SK-N-DZ (cell line): ENCODE measurements at places on chromosomes 2 and 18.
A peak's percentile ranks its signal among the peaks of the same experiment; 100 is the strongest.

GRCh38 chr2:157898591-157898996 is 22.5 kb upstream of the ACVR1 start:
- DNase-seq = no peak

DNA sequence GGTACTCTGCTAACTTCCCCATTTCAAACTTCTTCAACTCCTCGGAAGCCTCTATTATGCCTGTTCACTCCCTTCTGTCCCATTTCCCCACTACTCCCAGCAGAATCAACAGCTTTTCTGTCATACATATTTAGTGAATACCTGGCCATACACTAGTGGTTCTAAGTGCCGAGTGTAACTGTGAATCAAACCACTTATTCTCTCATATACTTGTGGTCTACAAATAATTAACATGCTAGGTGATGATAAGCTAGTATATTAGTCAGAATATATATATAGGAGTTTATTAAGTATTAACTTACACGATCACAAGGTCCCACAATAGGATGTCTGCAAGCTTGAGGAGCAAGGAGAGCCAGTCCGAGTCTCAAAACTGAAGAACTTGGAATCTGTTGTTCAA is 150.7 kb downstream of the CCDC102B start:
- DNase-seq = no peak

DNA sequence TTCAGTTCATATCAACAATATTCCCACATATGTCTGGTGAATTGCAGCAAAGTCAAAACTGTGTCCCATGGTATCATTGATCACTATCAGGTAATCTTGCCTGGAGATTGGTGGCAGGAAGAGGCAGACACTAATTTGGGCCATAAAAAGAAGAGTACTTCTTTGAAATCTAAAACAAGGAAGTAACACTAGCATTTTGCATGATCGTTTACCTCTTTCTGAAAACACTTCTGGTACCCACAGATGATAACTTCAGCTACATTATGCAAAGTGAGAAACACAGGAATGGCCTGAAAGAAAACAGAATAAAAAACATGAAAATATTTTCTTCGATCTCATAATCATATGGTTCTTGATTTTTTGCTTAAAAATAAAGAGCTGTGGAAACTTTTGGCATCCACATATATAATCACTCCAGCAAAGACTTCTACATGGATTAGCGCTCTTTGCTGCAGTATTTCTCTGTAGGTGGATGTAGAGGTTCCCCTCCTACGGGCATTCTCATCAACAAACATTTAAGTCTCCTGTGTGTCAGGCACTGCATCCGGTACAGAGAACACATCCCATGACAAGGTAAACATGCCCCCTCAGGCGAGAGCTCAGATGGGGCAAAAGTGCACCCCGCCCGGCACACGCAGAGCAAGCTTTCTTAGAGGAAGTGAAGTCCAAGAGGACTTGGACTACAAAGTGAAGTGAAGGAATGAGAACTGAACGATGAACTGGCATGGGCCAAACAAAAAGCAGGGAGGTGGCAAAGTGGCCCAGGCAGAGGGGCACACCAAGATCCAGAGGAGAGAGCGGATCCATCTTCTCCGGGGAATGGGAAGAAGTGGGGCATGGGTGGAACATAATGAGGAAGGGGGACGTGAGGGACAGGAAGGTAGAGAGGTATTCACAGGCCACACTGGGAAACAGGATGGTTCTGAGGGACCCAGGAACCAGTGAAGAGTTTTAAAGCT is 68.0 kb upstream of the RIOK3 start:
- no peak for DNase-seq

- DNase-seq = no peak
Measured at GRCh38 chr2:25954199-25954752, 28.0 kb downstream of the KIF3C start.

DNA sequence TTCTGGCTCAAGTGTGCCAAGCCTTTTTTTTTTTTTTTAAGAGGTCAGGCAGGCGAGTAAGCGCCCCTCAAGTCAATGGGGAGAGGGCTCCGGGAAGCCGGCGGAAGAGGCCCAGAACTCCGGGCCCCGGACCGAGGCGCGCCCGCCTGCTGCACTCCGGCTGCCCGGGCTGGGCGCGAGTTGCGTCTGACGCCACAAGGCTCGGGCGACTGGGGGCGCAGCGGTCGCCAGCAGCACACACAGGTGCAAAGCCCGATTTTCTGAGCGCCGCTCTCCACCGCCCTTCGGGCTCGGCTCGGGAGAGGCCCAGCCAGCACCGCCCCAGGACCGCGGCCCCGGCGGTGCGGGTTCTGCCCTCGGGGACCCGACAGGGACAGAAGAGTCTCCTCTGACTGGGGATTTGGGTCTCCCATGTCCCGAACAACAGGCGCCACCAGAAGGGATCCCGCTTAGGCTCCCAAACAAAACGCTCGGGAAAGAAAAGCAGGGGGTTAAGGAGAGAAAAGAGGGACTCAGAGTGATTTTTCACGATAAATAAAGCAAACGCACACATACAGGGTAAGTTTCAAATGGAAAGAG is 787 bp downstream of the ERBB4 start:
- no peak for DNase-seq

DNA sequence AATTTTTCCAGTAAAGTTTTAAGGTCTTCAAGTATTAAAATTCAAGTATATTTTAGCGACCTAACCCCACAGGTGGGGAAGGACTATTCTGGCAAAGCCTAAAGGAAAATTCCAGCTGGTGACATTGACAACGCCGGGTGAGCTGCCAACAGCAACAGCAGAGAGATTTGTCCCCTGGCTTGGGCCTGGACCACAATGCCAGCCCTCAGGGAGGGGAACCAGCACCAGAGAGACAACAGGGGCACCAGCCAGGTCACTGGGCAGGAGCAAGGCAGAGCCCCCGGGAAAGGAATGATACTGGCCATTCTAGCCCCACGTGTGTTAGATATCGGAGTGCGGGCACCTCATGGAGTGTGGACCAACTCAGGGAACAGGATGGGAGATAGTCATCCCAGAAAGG is 95.7 kb downstream of the ARMC9 start:
- no peak for DNase-seq

DNA sequence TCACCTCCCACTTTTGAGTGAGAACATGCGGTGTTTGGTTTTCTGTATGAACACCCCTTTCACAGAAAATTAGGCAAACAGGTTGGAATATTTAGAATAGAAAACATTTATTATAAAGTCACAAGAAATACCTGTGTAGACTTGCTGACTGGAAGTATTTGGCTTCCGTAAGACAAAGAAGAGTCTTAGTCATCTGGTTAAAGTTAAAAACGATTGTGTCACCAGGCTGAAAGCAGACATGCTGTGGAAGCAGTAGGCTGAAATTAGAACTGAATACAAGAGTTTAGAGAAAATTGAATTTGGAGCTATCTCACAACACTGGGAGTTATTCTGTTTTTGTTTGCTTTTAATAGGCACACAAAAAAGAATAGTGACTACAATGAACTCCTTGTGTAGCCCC is 16.2 kb upstream of the CLASP1 start:
- no peak for DNase-seq

- no peak for DNase-seq
Measured at GRCh38 chr2:6945821-6946220, 28.6 kb downstream of the RNF144A start.

- no peak for DNase-seq
Measured at GRCh38 chr2:19749507-19749836, 152.3 kb downstream of the TTC32 start.

GRCh38 chr2:118014492-118014824 is 588 bp upstream of the CCDC93 start:
- DNase-seq = peak; percentile 15

DNA sequence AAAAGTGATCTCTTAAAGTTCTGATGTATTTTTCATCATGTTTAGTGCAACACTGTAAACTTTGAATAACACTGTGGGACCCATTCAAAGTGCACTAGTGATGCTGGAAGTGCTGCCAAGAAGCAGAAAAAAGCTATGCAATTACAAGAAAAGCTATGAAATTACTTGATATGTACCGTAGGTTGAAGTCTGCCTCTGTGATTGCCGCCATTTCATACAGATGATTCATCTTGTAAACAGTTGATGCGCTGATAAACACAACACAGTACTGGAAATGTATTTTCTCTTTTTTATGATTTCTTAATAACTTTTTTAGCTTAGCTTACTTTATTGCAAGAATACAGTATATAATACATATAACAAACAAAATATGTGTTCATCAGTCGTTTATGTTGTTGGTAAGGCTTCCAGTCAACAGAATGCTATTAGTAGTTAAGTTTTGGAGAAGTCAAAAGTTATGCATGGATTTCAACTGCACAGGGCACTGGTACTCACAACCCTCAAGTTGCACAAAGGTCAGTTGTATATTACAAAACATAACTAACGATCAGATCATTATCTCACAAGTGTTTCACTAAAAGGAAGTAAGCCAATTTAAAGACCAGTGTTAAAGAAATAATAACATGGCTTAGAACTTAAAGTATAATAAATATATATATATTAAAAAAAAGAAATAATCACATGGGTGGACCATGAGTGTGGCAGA is 82.0 kb downstream of the SGPP2 start:
- no peak for DNase-seq

DNA sequence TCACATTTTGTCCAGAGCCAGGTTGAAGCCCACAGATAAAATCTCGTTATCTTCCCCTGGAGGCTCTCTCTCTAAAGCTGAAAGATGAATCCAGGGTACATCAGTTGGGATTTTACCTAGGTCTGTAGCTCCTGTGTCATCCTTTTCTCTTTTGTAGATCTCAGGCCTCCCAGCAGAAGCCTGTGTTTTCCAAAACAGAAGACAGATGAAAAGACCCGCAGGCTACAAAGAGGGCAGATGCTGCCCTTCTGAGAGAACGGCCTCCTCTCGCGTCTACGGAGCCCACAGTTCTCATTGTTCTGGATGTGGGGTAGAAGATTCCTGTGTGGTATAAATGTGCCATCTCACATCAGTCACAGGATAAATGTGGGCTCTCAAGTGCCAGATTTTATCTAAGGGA is 139.5 kb downstream of the SUCLG1 start:
- DNase-seq = peak; percentile 50

DNA sequence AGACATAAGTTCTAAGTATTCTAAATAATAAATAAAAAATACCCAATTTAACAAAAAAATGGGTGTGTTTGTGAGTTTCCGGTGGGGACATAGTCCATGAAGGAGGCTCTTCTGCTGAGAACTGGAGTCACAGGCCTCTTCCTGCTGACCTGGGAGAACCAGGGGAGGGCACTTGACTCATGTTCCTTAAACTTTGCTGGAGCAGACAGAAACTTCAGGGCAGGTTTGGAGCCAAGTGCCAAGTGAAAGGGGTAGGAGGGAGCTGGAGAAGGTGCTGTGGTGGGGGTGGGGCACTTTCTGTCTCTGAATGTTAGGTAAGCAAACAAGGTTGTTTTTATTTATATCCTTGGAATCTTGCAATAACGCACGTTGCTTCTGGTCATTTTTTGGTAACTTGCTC is 78.8 kb upstream of the TTN start:
- DNase-seq = no peak

DNA sequence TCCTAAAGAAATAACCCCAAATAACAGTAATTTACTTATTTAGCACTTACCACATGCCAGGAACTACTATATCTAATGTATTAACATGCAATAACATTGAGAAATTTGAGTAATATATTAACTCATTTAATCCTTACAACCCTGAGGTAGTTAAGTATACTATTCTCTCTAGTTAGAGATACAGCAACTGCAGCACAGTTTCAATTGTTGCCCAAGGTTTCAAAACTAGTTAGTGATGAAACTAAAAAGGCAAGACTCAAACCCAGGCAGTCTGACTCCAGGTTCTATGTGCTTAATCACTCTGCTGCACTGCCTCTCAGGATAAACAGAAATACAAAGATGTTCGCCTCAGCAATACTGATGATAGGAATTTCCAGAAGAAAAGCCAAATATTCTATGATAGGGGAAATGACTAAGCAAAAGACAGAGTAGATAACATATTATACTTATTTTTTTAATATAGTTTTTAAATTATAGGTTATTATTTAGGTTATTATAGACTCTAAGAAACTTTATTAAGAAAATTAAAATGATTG is 88.0 kb downstream of the SS18 start:
- DNase-seq = no peak

GRCh38 chr2:194610297-194610696 is 1046.7 kb upstream of the SLC39A10 start:
- no peak for DNase-seq

DNA sequence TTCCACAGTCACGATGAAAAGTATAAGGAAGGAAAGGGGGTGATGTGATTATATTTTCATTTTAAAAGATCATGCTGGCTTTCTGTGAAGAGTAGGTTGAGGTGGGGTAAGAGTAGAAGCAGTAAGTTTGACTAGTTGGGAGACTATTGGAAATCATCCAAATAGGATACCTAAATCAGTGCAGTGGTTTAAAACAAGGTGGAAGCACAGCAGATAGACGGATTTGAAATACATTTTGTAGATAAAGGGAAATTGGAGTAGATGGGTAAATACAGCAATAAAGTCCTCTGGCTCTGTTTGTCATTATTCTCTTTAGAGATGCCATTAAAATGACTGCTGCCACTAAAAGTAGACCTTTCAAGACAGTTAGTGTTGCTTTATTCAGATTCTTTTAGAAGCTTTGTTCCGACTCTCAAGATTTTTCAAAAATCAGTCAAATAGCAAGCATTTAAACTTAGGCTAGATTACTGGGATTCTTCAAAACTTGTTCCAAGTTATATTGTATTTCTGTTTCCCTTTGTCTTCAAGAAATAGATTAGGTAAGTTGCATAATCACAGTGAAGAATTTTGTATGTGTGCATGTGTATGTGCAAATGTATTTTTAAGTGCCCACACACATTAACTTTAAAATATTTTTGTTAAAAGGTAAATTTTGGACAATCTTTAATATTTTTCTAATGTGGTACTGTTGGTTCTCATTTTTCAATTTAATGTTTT is 61.7 kb upstream of the DTNA start:
- DNase-seq = no peak
